D721Med (cell line): ENCODE measurements at places on chromosomes 6 and 20.

DNA sequence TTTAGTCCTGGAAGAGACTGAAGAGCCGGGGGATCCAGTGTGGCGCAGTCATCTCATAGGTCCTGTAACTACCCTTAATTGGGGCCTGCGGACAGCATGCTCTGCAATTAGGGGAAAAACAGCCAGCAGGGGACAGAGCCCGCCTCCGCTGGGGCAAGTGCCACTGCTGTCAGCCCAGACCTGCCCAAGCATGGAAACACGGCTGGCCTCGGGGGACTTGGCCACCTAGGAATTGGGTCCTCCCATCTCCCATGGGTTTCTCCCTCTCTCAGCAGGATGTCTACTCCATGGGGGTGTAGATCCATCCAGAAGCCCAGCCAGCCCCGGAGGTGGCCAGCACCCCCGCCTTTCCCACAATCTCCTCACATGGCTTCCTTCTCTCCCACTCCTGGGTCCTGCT lies 3.6 kb downstream of the GHRH start:
- DNase-seq = no peak

GRCh38 chr6:168037242-168037641 lies 39.8 kb downstream of the KIF25 start:
- DNase-seq = no peak

- DNase-seq = no peak
These were observed 8.9 kb downstream of the PABPC1L start for GRCh38 chr20:44918761-44919160.

DNA sequence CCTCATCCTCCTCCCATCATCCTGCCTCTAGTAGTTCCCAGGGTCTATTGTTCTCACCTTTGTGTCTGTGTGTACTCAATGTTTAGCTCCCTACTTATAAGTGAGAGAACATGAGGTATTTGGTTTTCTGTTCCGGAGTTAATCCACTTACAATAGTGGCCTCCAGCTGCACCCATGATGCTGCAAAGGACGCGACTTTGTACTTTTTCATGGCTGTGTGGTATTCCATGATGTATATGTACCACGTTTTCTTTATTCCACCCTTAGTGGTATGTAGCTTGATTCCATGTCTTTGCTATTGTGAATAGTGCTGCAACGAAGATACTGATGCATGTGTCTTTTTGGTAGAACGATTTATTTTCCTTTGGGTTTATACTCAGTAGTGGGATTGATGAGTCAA lies 18.5 kb upstream of the ABT1 start:
- DNase-seq = no peak

DNA sequence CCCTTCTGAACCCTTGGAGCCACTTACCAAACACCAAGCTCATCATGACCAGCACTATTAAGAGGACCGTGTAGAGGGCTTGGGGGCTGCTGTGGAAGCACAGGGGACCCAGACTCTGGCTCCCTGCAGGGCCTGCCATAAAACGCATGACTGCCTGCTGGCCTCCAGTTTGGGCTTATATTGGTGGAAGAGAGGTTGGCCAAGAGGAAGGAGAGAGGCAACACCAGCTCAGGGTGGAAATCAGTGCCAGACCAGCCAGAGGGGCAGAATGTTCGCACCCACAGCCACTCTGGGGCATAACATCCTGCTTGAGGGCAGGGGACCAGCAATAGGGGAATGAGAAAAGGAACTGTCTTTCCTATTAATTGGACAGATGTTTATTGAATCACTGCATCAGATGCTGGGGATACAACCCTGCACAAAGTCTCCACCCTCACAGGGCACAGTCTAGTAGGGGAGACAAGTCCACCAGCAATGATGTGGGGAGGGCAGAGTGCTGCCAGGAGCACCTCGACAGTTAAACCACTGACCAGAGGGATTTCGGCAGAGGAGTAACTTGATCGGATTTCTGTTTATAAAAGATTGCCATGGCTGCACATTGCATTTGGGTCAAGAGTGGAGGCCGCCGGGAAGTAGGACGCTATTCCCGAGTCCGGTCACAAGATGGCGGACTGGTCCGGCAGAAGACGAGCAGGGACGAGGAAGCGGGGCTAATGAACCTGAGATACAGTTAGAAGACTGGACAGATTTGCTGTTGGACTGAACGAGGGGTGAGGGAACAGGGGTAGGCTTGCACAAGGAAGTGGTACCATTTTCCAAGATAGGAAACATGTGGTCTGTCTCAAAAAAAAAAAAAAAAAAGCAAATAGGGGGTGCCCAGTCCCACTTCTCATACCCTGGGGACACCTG lies at the start of gene LY6G5C:
Gene LY6G5C, minus strand, starts transcription at position 842 of the 909 bp plus-strand sequence. Its CDS starts 694 bp downstream, at position 148.
- peak; percentile 77 for DNase-seq
